ENCODE measurements at places on chromosomes 4 and X.

GRCh38 chr4:81541161-81541945 is 69.6 kb upstream of the RASGEF1B start:
- no peak for DNase-seq
- H3K27ac ChIP-seq, result no peak overlapping the region
- no peaks in the 10 kb centered on the region for H3K27me3 ChIP-seq

DNA sequence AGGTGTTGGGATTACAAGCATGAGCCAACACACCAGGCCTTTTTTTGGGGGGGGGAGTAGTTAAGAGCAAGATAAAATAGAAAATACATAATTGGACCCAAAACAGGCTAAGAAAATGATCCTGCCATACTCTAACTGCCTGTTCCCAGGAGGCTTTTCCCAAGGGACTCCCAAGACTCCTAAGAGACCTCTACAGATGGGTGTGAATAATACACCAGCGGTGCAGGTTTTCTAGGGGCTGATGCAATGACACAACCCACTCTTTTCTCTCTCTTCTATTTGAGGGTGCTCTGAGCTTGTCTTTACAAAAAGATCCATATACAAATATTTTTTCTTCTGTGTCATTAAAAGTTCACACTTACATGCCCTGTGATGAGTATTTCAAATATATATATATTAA is 116.9 kb downstream of the RASL11B start:
- no peak overlapping the region for H3K27ac ChIP-seq
- no peaks in the 10 kb centered on the region for H3K4me1 ChIP-seq
- no peaks in the 10 kb centered on the region for H3K27me3 ChIP-seq
- no peak overlapping the region for H3K4me3 ChIP-seq

DNA sequence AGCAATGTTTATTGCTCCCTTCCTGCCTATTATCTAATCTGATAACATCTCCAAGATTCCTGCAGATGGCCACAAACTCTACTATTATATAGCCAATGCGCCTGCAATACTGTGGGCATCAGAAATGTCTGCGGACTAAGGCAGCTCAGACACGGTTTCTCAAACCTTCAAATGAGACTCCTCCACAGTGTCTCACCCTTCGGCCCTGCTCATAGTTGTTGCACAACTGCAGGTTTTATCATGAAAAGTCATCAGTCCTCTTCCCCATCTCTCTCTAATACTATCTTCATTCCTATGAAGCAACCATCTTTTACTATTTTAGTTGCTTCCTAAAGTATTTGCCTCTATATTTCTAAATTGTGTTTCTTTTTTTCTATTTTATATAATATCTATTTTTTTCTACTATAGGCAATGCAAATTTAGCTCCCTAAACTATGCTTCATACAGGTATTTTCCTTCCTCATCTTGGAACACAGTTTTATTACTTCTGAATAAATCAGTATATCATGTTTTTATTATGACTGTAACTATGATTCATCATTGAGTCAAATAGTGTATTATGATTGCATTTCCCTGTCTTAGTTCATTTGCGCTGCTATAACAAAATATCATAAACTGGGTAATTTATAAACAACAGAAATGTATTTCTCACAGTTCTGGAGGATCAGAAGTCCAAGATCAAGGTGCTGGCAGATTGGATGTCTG is 129.7 kb upstream of the EDNRA start:
- no peaks in the 10 kb centered on the region for H3K27me3 ChIP-seq
- H3K27ac ChIP-seq, result no peak overlapping the region
- no peak overlapping the region for H3K4me3 ChIP-seq
- H3K4me1 ChIP-seq, result no peaks in the 10 kb centered on the region
- no peak for DNase-seq

GRCh38 chr4:110231869-110232268 is 33.5 kb upstream of the ELOVL6 start:
- no peaks in the 10 kb centered on the region for H3K36me3 ChIP-seq
- DNase-seq, result no peak
- H3K27ac ChIP-seq, result no peak overlapping the region
- no peaks in the 10 kb centered on the region for H3K27me3 ChIP-seq
- H3K4me1 ChIP-seq, result no peaks in the 10 kb centered on the region
- no peak overlapping the region for H3K4me3 ChIP-seq

- no peak overlapping the region for H3K27ac ChIP-seq
- peaks cover 42% of the 10 kb centered on the region for H3K4me1 ChIP-seq
- H3K4me3 ChIP-seq, result no peak overlapping the region
- H3K27me3 ChIP-seq, result no peaks in the 10 kb centered on the region
- no peaks in the 10 kb centered on the region for H3K36me3 ChIP-seq
Observed at GRCh38 chr4:78654807-78655206, 103.2 kb downstream of the ANXA3 start.
